ENCODE measurements at places on chromosomes 1 and 21. TPM values are rescaled to one million over a fixed set of nuclear protein-coding genes. Genes with fewer than 3 reads are reported as not detected.

- H3K4me1 ChIP-seq: no peaks in the 10 kb centered on the region
- no peak overlapping the region for H3K27ac ChIP-seq
- DNase-seq: no peak
- H3K4me3 ChIP-seq: no peak overlapping the region
- no peaks in the 10 kb centered on the region for H3K36me3 ChIP-seq
Observed at GRCh38 chr1:43908858-43909257, 24.7 kb upstream of the ARTN start.

The TYW3 gene
- total RNA-seq: 21.6 TPM

- H3K36me3 ChIP-seq: no peaks in the 10 kb centered on the region
- no peak overlapping the region for H3K27ac ChIP-seq
- no peaks in the 10 kb centered on the region for H3K4me1 ChIP-seq
- no peaks in the 10 kb centered on the region for H3K27me3 ChIP-seq
- no peak overlapping the region for H3K4me3 ChIP-seq
Observed at GRCh38 chr1:171998711-171999110, 157.4 kb downstream of the DNM3 start.

- no peak overlapping the region for H3K4me3 ChIP-seq
- H3K27ac ChIP-seq: no peak overlapping the region
- no peak for DNase-seq
- H3K27me3 ChIP-seq: no peaks in the 10 kb centered on the region
Observed at GRCh38 chr1:25469177-25469576, 38.5 kb downstream of the MACO1 start.

DNA sequence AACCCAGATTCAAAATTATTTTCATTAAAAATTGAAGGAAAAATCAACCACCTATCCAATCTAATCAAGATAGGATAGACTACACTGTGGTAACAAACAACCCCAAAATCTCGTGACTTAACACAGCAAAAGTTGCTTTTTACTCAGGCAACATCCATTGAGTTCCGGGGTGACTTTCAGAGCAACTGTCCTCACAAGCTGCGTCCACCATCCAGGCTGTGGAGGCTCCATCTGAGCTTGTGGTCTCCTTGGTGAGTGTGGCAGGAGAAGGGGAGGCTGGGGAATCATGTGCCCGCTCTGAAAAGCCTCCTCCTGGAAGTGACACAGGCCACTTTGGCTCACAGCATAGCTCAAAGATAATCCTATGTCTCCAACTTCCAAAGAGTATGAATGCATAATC is 52.4 kb downstream of the CD2 start:
- no peaks in the 10 kb centered on the region for H3K36me3 ChIP-seq
- H3K4me1 ChIP-seq: no peaks in the 10 kb centered on the region
- no peaks in the 10 kb centered on the region for H3K27me3 ChIP-seq
- no peak overlapping the region for H3K4me3 ChIP-seq
- DNase-seq: no peak

The RGS7 gene
- 0.21 TPM for total RNA-seq

DNA sequence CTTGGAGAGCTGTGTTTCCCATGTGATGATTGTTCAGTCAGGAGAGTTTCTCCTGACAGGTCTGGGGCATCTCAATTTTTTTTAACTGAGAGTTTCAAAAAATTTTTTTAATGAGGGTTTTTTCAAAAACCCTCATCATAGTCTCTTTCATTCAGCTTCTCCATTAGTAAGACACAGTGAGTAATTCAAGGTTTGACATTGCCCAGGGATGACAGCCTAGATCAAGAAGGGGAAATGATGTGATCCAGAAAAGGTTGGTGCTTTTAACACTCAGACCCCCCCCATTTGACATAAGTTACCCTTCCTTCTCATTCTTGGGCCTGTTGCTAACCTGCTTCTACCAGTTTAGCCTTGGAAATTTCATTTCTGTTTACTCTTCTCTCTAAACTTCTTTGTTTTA is 189.4 kb upstream of the HOOK1 start:
- no peaks in the 10 kb centered on the region for H3K36me3 ChIP-seq
- no peak overlapping the region for H3K4me3 ChIP-seq
- H3K4me1 ChIP-seq: no peaks in the 10 kb centered on the region
- H3K27me3 ChIP-seq: no peaks in the 10 kb centered on the region

- H3K4me1 ChIP-seq: no peaks in the 10 kb centered on the region
- no peaks in the 10 kb centered on the region for H3K36me3 ChIP-seq
- no peak overlapping the region for H3K4me3 ChIP-seq
Observed at GRCh38 chr1:165257969-165258459, 98.5 kb downstream of the LMX1A start.

- H3K27ac ChIP-seq: no peak overlapping the region
- H3K36me3 ChIP-seq: no peaks in the 10 kb centered on the region
- no peaks in the 10 kb centered on the region for H3K4me1 ChIP-seq
- H3K27me3 ChIP-seq: no peaks in the 10 kb centered on the region
Observed at GRCh38 chr1:80072563-80072962, 1066.0 kb upstream of the ADGRL4 start.

The LIN9 gene
- 3.5 TPM for total RNA-seq

GRCh38 chr1:182777386-182777785 is 12.2 kb upstream of the NPL start:
- H3K4me1 ChIP-seq: peaks cover 5% of the 10 kb centered on the region
- no peaks in the 10 kb centered on the region for H3K36me3 ChIP-seq
- no peak overlapping the region for H3K27ac ChIP-seq

DNA sequence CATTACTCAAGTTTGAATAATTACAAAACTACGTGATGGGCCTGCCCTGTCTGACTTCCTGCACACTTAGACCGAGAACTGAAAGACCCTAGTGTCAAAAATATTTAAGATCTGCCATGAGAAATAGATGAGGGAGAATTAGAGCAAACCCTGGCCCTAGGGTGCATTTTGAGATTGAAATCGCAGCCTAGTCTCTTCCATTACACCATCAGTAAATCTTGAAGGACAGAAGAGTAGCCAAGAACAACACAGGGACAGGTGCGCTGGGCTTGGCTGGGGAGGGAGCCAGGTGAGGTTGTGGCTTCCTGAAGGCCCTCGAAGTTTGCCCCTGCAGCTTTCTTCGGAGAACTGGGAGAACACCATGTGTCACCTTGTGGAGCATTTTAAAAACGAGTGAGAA is 36.7 kb upstream of the KIF26B start:
- H3K27ac ChIP-seq: no peak overlapping the region
- H3K27me3 ChIP-seq: no peaks in the 10 kb centered on the region
- no peak for DNase-seq

- no peak overlapping the region for H3K27ac ChIP-seq
- DNase-seq: no peak
- no peak overlapping the region for H3K4me3 ChIP-seq
- no peaks in the 10 kb centered on the region for H3K36me3 ChIP-seq
Observed at GRCh38 chr1:63363014-63363413, 4.4 kb upstream of the ALG6 start.

- no peak overlapping the region for H3K27ac ChIP-seq
- H3K4me3 ChIP-seq: no peak overlapping the region
- H3K27me3 ChIP-seq: peaks cover 29% of the 10 kb centered on the region
- no peaks in the 10 kb centered on the region for H3K36me3 ChIP-seq
- DNase-seq: no peak
- peaks cover 6% of the 10 kb centered on the region for H3K4me1 ChIP-seq
Observed at GRCh38 chr1:84896279-84896678, 3.3 kb upstream of the LPAR3 start.

DNA sequence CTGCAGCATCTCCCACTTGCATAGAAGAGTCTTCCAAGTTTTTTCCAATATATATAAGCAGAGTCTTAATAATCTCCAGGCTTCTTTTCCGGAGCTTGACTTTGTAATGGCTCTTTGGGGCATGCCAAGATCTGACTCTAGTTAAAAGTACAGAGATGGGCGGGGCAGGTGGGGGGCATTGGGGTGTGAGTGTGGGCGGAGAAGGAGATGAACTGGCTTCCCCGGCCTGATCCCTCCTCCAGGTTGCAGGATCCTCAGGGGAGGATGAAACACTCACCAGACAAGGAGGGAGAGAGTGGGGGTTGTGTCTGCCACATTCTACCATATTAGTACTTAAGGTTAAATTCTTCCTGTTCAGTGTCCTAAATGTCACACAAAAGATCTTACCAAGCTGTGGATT is 23.0 kb downstream of the S100A10 start:
- no peak overlapping the region for H3K27ac ChIP-seq
- no peak for DNase-seq
- H3K36me3 ChIP-seq: no peaks in the 10 kb centered on the region

DNA sequence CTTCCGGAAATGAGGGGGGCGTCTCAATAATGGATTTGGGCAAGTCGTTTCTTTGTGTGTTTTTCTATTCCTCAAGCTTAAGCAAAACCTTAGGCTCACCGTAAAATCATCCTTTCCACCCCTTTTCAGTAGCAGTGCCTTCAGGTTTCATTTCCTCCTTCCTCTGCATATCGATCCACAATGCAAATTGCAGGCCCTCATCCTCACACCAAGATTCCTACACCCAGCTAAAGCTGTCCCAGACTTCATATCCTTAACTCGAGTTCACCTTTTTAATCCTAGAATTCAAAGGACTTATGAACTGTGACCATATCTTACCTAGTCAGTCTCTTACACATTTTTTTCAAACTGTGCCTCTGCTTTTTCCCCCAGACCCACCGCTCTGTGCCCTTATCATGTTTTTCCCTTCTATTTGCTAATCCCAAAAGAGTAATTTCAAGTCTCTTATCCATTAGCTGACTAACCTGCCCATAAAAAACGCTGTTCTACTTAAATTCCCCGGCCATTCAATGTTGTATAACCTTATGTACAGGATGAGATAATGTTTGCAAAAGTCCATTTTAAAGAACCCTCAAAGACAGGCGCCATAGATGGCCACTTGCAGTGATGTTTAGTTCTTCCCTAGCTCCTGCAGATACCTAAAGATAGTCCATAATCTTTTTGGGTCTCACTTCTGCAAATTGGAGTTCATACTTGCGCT is 1.5 kb downstream of the AKIRIN1 start:
- peaks cover 20% of the 10 kb centered on the region for H3K36me3 ChIP-seq
- H3K4me1 ChIP-seq: peaks cover 31% of the 10 kb centered on the region
- H3K27ac ChIP-seq: peak overlapping the region; percentile 93
- H3K4me3 ChIP-seq: peak overlapping the region; percentile 90

DNA sequence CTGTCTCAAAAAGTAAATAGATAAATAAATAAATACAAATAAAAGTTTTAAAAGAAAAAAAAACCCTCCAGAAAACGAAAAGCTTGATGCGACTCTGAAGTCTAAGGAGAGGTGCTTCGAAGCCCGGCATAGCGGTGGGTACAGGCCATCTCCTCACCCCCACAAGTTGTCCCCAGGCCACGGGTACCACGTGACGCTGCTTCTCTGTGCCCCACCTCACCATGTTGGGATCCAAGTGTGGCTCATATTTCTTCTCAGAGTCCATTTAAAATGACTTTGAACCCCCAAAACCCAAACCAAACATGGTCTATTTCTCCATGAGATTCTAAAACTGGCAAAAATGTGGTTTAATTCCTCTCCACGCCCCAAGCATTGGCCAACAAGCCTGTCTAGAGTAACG is 32.9 kb upstream of the ZC3H12A start:
- peaks cover 16% of the 10 kb centered on the region for H3K27me3 ChIP-seq
- no peak for DNase-seq
- no peaks in the 10 kb centered on the region for H3K36me3 ChIP-seq
- H3K4me1 ChIP-seq: no peaks in the 10 kb centered on the region

DNA sequence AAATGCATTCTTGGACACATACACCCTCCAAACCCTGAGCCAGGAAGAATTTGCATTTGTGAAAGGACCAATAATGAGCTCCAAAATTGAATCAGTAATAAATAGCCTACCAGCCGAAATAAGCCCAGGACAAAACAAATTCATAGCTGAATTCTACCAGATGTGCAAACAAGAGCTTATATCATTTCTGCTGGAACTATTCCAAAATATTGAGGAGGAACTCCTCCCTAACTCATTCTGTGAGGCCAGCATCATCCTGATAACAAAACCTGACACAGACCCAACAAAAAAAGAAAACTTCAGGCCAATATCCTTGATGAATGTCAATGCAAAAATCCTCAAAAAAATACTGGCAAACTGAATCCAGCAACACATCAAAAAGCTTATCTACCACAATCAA is 6.7 kb downstream of the SPRR2E start:
- H3K27ac ChIP-seq: no peak overlapping the region
- H3K36me3 ChIP-seq: no peaks in the 10 kb centered on the region
- H3K27me3 ChIP-seq: no peaks in the 10 kb centered on the region
- H3K4me3 ChIP-seq: no peak overlapping the region
- DNase-seq: no peak
- no peaks in the 10 kb centered on the region for H3K4me1 ChIP-seq

The ANKRD35 gene
- 1.5 TPM for total RNA-seq

The RGS1 gene
- total RNA-seq: 16.3 TPM

- peaks cover 8% of the 10 kb centered on the region for H3K36me3 ChIP-seq
- H3K4me1 ChIP-seq: no peaks in the 10 kb centered on the region
- no peak overlapping the region for H3K4me3 ChIP-seq
- no peaks in the 10 kb centered on the region for H3K27me3 ChIP-seq
Observed at GRCh38 chr1:193040011-193040410, 19.1 kb downstream of the UCHL5 start.

The SPRR3 gene
- total RNA-seq: not detected

DNA sequence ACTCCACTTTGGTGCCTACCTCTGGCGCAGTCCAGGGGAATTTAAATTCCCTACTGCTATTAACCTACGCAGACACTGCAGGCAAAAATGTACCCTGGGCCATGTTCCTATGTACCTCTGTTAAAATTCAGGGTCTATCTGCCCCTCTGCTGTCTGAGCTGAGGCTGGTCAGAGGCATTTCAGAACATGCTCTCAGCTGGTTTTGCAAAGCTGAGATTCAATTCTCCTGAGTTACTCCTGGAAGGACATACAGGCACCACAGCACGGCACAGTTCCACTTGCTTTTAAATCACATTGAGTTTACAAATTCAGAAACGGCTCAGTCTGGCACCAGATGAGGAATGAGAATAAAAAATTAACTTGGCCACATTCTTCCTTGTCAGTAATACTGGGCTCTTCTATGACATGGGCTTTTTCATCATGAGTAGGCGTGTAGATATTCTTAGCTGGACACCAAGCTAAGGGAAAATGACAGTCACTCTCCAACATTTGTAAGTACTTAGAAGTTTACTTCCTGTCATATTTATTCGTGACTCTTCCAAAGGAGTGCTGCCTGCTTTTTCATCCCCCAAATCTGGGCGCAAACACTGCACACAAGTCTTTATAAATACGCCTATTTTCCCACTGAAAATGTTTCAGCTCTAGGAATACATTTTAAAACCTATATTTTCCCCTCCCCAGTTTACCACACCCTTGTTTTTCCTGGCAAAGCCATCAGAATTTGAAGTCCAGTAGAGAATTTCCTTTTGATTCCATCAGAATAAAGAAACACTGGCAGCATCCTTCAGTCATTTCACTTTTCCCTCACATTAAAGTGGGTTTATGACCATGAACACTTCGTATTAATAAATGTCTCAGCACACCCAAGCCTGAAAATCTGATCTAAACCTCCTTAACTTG is 1.9 kb downstream of the C1orf198 start:
- no peaks in the 10 kb centered on the region for H3K27me3 ChIP-seq
- H3K4me1 ChIP-seq: peaks cover 62% of the 10 kb centered on the region
- DNase-seq: no peak
- H3K36me3 ChIP-seq: no peaks in the 10 kb centered on the region
- peak overlapping the region; percentile 85 for H3K4me3 ChIP-seq

The LCE2B gene
- not detected for total RNA-seq

GRCh38 chr1:30012455-30013440 is 710.6 kb downstream of the MATN1 start:
- H3K4me1 ChIP-seq: no peaks in the 10 kb centered on the region
- DNase-seq: no peak
- H3K27me3 ChIP-seq: peaks cover 4% of the 10 kb centered on the region
